RCC 7860 (cell line): ENCODE measurements at places on chromosomes 1 and 21.

DNA sequence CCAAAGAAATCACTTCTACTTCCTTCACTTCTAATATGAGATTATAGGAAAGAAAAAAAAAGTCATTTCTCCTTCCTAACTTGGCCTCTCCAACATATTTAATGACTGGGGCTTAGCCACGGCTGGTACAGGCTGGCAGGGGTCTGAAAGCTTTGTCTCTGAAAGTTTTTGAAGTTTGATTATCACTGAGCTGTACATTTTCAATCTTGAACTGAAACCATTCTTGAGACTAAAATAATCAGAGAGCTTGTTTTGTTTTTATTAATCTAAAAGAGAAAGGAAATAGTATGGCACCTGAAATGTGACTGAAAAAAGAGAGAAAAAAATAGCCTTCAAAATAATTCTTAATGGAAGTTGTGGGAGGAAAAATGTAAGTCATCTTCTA lies 3.8 kb upstream of the KRTAP19-8 start:
- no peak for DNase-seq

DNA sequence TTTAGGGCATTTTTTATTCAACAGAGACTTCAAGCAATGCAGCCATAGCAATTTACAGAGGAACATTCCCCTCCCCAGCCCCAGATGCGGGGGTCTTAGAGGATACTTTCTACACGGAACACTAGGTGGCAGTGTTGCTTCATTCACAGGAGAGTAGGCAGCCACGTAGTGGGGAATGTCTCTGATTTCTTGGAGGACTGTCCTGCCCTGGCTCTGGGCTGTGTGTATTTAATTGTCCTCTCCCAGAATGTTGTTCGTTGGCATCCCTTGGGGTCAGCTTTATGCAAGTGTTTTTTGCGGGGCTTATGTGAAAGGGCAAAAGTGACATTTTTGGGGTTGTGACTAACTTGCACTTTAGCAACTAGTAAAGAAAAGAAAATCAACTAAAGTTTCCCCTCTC lies 96.9 kb downstream of the PAPPA2 start:
- peak; percentile 37 for DNase-seq

- DNase-seq = peak; percentile 42
These were observed 16.3 kb upstream of the CDK18 start for GRCh38 chr1:205488074-205488723.

DNA sequence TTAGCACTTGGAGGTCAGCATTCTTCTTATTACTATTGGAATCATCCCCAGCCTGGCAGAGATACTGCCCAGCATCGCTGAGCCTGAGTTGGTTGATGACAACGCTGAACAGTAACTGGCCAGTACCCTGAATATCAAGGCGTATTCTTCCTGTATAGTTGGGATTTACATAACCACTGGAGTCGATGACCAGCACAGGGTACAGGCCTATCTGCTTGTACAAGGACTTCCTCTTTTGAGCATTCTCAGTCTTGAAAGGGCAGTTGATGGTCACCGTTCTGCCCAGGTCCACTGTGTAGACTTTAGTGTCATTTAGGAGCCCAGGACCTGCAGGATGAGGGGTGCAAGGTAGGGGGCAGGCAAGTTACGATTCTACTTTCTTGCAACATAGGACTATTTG lies 8.8 kb downstream of the PIGR start:
- no peak for DNase-seq

- DNase-seq = no peak
These were observed 30.6 kb downstream of the PTPRU start for GRCh38 chr1:29266912-29267311.

DNA sequence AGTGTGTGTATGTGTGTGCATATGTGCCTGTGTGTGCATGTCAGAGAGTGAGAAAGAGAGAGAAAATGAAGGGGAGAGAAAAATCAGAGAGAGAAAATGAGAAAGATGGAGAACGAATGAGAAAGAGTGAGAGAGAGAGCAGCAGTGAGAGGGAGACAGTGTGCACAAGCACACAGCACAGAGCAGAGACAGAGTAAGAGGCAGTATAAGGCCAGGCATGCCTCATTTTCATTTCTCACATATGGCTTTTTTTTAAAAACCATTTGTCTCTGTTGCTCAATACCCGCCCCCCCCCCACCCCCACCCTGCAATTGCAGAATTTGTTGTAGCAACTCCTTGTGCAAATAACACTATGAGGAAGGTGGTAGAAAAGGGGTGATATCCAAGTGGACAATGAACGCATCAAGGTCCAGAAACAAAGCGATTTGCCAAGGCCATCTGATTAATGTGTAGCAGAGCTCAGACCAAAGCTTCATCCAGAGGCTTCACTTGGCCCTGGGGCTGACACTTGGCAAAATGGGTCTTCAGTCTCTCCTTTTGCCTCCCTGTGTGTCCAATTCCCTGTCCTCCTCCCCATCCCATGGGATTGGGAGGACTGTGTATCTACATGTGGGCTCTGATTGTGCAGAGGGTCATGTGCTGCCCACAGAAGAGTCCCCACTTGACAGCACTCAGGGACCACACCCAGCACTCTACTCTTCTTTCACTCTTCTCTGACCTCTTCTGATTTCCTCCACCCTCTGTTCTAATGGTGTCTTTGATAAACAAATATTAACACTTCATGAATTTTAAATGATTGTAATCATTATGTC lies 38.9 kb upstream of the HSD3B1 start:
- no peak for DNase-seq

DNA sequence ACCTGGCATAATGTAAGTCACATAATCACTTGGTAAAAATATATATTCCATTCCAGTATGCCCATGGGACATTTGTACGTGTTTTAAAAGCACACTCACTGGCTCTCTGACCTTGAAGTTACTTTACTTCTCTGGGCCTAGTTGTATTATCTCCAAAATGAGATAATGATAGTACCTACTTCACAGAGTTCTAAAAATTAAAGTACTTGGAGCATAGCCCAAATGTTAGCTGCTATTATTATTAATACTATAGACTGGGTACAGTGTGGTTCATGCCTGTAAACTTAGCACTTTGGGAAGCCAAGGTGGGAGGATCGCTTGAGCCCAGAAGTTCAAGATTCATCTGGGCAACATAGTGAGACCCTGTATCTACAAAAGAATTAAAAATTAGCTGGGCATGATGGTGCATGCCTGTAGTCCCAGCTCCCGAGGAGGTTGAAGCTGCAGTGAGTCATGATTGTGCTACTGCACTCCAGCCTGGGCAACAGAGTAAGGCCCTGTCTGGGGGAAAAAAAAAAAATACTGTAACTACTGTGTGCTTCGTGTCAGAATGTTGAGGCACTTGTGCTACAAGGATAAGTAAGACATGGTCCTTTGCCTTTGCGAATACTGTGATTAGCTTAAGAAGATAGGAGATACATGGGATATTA lies 45.7 kb downstream of the TDRD5 start:
- no peak for DNase-seq

DNA sequence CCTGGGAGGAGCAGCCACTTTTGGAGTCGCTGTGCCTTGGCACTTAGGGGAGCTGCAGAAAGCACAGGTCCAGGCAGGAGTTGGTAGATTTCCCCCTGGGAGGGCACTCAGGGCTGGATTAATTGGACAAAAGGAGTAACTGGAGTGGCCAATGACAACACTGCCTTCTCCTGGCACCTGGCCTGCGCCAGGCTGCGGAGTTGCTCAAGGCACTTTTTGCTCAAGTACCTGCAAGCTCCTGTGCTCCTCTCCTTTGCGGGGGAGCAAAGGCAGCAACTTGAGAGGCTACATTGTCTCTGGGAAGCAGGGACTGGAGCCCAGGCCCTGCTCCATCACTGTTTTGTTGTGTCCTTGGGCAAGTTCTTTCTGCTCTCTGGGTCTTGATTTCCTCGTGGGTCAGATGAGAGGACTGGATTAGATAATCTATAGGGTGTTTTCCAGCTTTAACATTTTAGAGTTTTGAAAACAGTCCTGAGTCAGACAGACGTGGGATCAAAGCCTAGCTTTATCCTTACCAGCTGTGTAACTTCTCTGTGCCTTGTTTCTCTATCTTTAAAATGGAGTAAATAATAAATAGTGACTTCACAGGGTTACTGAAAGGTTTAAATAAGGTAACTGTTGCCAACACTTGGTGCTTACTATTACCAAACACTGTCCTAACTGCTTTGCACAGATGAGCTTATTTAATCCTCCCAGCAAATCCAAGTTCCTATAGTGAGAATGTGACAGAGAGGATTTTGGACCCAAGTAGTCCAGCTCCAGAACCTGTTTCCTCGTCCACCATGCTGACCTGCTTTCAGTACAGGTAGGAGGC lies 18.0 kb upstream of the GRHL3 start:
- DNase-seq = no peak

- no peak for DNase-seq
These were observed 2.2 kb upstream of the RUNX3 start for GRCh38 chr1:24932284-24932683.

- DNase-seq = no peak
These were observed 14.4 kb downstream of the ABCG1 start for GRCh38 chr21:42233067-42233961.

GRCh38 chr1:22330092-22330759 lies 121.4 kb upstream of the ZBTB40 start:
- DNase-seq = no peak

DNA sequence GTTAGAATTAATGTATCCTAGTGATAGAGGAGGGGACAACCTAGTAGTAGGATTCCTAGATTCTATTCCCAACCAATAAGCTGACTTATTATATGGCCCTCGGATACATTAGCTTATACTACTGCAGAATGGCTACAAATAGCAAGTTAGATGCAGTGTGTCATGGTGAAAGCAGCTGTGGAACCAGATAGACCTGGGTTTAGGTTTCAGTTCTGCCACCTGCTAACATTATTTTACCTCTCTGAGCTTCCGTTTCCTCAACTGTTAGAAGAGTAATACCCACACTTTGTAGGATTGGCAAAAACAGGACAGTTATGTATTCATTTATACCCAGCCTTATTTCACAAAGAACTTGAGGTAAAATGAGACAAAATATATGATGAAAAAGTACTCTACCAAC lies 21.6 kb upstream of the MAGOH start:
- DNase-seq = no peak

- DNase-seq = no peak
These were observed at the start of gene SYT14 for GRCh38 chr1:209937996-209938959. Gene SYT14 (plus strand): TSS chr1:209938217. CDS start chr1:209938265, 48 bp downstream.

DNA sequence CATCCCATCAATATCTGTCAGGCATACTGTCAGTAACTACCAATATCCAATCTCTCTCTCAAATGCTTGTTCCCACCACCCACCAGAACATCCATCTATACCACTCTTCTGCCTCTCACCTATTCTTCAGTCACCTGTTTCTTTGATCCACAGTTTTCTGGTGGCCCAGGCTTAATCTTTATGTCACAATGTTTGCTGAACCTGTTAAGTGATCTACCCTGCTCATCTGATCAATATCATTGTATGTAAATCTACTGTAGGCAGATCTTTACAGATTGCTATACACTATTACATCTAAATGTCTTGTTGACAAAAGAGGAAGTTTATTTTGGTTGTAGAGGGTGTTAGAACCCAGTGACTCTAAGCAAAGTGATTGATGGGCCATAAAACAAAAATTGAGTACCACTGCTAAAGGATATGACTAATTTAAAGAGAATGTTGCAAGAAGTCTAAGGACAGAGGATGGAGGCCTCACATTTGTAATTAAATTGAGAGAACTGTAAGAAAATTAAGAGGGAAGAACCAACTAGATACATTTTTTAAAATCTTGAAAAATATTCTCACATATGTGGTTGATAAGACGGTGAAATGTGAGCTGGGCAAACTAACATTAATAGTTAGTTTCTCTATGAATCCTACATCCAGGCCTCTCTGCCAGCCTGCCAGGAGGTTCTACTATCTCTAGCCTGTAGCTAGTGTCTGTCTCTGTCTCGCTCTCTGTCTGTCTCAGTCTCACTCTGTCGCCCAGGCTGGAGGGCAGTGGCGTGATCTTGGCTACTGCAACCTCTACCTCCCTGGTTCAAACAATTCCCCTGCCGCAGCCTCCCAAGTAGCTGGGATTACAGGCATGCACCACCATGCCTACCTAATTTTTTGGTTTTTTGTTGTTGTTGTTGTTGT lies 34.1 kb downstream of the EGLN1 start:
- peak; percentile 27 for DNase-seq

DNA sequence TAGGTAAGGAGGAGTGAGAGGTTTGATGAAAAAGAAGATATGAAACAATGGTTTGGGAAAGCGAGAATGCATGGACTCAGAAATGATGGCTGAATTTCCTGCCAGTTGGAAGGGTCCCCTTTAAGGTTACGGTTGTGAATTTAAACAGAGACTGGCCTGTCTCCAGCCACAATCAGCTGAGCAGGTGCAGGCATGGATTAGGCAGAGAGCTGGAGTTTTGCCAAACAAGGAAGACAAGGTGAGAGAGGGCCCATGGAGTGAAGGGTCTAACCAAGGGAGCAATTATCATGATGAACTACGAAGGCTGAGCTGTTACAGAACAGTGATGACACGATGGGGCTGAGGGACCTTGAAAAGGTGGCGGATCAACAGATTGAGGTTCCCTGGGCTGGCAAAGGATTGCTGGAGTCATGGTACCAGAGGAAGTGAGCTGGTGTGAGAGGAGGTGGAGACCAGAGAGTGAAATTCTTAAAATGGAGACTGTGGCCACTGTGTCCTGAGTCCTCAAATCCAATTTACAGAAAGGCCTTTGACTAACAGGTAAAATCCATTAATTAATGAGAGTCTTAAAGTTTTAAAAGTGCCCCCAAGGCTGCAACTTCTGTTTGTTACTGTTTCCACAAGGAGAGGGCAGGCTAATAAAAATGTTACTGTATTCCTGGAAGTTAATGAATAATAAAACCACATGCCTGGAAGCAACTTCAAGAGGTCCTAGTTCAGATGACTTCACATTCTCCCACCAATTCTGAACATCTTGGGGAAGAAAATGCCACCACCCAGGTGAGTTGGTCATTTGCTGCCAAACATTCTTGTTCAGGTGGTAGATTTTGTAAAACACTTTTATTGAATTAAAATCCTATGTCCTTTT lies 41.5 kb downstream of the LHX9 start:
- no peak for DNase-seq

DNA sequence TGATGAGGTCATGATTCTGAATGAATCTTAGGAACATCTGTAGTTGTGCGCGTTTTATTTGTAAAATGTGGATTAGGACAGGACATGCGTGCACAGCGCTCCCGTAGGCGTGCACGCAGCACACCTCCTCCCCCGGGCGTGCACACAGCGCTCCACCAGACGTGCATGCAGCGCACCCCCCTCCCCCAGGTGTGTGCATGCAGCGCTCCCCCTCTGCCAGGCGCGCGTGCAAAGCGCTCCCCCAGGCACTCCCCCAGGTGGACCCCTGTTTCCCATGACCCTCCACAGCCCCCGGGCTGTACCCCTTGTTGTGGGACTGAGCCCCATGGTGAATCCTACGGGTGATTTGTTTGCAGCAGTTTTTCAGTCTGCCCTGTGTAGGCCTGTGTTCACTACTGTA lies 61.6 kb downstream of the S100B start:
- no peak for DNase-seq

- DNase-seq = no peak
These were observed 8.7 kb downstream of the ITSN1 start for GRCh38 chr21:33650929-33651509.

- DNase-seq = no peak
These were observed 94.2 kb upstream of the COA6 start for GRCh38 chr1:234279021-234279420.

- no peak for DNase-seq
These were observed 14.5 kb downstream of the SYT11 start for GRCh38 chr1:155873860-155874259.
